ENCODE measurements at places on chromosomes 13 and 19.

DNA sequence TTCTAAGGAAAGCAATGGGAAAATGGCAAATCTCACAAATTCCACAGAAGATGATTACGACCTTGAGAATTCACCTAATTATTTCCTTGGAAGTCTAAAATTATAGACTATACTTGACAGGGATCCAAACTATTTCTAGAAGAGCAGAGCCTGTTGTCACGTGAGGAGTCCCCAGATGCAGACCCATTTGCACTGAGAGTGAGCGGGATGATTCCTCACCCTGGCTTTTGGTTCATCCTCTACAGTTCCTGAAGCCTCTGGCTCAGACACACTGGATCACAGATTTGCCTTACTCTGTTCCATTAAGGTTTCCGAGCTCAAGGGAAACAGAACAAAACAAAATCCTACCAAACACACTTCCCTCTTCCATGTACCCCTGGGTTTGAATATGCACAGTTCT, 23.0 kb upstream of the CYSLTR2 start:
- no peak for DNase-seq

DNA sequence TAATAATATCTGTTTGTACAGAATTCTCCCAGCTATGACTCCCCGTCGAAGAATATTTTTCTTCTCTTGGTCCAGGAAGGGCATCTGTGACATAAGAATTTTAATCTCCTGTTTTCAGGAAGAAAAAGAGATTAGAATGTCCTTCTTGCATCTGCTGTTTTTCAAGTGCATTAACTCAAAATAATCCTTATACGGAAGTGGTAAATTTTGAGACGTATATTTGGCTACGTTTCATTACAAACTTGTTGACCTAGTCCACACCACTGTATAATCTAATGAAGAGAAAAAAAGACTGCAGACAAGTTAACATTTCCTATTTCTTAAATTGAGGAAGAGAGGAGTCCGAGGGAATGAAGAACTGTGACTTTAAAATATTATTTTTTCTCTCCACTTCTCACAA, 959.9 kb downstream of the DIAPH3 start:
- DNase-seq: no peak

DNA sequence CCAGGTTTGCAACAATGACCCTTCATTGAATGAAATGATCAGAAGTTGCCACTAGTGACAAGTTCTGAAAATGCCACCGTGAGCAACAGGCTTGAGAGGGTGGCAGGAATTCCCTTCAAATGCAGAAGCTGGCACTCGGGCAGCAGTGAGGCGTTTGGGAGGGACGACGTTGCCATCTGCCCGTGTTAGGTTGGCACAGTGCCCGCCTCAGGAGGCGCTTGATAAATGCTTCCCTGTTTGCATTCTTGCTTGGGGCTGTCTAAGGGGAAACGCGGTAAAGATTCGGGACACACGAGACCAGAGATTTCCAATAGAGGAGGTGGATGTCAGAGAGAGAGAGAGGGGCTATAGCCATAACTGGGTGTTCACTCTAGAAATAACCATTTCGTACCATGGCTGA, 101.9 kb downstream of the TEX29 start:
- DNase-seq: no peak

GRCh38 chr13:91878491-91878890, 480.1 kb downstream of the GPC5 start:
- DNase-seq: no peak

- no peak for DNase-seq
These were observed 24.5 kb upstream of the CXCL17 start for GRCh38 chr19:42467183-42467760.

DNA sequence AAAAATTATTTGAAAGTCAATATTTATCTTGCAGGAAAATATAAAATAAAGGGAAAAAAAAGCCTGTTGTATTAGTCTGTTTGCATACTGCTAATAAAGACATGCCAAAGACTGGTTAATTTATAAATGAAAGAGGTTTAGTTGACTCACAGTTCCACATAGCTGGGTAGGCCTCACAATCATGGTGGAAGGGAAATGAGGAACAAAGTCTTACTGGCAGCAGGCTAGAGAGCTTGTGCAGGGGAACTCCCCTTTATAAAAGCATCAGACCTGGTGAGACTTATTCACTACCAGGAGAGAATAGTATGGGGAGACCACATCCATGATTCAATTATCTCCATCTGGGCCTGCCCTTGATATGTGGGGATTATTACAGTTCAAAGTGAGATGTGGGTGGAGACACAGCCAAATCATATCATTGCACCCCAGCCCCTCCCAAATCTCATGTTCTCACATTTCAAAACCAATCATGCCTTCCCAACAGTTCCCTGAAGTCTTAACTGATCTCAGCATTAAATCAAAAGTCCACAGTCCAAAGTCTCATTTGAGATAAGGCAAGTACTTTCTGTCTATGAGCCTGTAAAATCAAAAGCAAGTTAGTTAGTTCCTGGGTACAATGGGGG, 1416.5 kb upstream of the SPRY2 start:
- DNase-seq: no peak

- DNase-seq: peak; percentile 45
These were observed 57.3 kb downstream of the SMARCA4 start for GRCh38 chr19:11018179-11018578.

DNA sequence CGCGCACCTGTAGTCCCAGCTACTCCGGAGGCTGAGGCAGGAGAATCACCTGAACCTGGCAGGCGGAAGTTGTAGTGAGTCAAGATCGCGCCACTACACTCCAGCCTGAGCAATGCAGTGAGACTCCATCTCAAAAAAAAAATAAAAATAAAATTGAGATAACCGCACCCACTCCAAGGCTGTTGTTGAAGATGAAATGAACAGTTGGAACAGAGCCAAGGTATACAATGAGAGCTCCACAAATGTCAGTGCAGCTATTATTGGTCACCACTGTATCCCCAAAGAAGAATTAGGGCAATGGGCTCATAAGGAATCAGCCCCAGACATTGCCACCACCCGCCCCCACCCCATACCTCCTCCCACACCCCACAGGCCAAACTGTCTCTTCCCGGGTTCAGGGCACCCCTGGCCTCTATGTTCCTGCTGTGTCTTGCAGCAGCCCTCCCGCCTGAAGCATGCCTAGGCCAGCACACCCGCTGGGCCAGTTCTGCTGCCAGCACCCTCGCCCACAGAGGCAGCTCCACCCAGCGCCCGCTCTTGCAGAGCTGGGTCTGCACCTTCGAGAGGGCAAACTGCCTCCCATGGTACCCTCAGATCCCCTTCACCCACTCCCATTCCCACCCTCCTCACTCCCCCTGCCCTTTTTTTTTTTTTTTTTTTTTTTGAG, 3.5 kb upstream of the S1PR5 start:
- DNase-seq: no peak

- DNase-seq: no peak
These were observed 9.4 kb downstream of the LCP1 start for GRCh38 chr13:46172531-46172991.

- DNase-seq: no peak
These were observed 380.0 kb upstream of the SGCG start for GRCh38 chr13:22800526-22801401.

- DNase-seq: no peak
These were observed 752 bp upstream of the HAS1 start for GRCh38 chr19:51724543-51724942.

DNA sequence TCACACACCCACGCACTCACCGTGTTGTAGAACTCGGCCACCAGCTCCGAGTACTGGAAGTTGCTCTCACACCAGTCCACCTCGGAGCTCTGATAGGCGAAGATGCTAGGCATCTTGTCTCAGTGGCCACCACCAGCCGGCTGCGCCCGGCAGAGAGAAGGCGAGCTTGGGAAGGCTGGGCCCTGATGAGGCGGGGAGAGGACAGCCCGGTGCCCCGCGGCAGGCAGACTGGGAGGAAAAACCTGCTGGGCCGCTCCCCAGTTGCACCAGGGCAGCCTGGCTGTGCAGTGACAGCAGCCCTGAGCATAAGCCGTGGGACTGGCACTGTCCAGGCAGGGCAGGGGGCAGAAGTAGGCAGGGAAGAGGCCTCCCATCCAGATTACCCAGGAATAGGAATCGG, at the start of gene ACER1:
Gene ACER1, minus strand, starts transcription at position 174 of the 400 bp plus-strand sequence. Its CDS starts 61 bp downstream, at position 113.
- DNase-seq: peak; percentile 5

- no peak for DNase-seq
These were observed 3.1 kb downstream of the RPS16 start for GRCh38 chr19:39432677-39433025.

DNA sequence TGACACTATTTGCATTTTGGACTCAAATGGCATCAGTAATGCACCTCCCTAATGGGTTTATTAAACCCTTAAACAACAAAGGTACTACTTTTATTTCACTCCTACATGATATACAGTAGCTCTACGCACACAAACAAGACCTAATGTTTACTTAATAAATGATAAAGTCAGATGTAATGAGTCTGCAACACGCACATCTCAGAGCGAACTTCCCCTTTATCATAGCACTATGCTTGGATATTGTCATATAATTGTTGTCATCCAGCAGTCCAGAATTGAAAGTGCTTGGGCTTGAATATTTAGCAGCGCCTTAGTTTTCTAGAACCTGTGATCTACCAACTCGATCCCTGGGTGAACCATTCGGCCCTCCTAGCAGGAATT, 772 bp downstream of the PARP4 start:
- no peak for DNase-seq

DNA sequence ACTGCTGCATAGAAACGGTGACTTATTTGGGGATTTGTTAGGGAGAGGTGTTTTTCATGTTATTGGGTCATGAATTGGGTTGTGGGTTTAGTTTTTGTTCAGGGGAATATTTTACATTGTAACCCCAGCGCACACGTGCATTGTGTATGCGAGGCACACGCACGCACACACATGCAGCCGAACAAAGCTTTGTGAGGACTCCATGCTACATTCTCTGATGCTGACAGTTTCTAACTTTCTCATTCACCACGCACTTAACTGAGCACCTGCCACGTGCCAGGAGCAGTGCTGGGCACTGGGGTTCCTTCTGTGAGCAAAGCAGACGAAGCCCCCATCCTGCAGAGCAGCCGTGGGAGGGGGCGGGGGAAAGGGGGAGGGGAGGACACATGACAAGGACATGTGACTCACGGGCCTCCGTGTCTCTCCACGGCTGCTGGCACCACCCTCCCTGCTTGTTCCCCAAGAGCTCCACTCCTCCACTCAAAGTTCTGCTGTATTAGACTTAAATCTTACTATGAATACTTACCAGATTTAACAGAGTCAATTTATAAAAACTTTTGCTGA, 55.6 kb downstream of the SLC7A9 start:
- DNase-seq: no peak

DNA sequence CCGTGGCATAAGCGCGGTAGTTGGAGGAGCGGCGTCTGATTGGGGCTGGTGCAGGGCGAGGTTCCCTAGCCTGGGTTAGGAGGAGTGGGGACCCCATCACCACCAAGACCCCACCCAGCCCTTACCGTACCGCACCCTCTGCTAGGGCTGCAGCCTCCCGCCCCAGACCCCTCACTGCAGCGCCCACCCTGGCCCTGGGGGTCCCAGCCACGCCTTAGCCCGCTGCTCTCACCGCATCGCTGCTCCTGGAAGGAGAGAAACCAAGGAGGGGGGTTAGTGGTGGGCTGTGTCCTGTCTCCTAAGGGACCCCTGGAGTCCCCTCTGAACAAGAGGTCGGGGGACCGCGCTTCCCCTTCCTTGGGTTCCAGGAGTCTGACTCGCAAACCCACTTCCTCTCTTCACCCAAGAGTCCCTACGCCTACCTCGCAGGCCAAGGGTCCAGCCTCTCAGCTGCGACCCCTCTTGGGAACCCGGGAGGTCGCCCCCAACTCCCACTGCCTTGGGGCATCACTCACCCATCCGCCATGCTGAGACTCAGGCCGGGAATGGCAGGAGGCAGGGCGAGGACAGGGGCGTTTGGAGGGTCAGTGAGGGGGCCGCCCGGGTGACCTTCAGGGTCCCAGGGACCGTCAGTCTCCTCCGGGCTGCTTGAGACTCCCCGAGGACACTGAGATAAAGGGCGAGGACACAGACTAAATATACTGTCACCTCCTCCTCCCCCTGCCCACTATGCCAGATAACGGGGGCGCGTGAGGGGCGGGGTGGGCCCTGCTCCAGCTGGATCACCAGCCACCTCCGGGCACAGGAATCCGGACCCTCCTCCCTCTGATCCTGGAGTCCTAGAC, at the start of gene TNNI3:
Gene TNNI3, minus strand, starts transcription at position 669 of the 845 bp plus-strand sequence. Its CDS starts 143 bp downstream, at position 526.
- no peak for DNase-seq

GRCh38 chr13:36753176-36753575, 65.8 kb upstream of the RFXAP start:
- no peak for DNase-seq

GRCh38 chr13:102856557-102856956, 10.7 kb downstream of the ERCC5 start:
- DNase-seq: no peak

GRCh38 chr19:56083668-56084067, 37.4 kb downstream of the ZNF787 start:
- no peak for DNase-seq

DNA sequence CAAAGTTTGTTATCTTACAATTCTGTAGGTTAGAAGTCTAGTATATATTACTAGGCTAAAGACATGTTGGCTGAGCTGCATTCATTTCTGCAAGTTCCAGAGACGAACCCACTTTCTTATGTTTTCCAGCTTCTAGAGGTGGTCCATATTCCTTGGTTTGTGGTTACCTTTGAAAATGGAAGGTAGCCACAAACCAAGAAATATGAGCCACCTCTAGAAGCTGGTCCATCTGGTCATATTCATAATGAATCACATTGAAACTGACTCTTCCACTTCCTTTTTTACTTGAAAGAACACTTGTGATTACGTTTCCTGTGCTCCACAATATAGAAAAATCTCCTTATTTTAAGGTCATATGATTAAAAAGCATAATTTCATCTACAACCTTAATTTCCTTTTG, 943.0 kb upstream of the PCDH9 start:
- DNase-seq: no peak

DNA sequence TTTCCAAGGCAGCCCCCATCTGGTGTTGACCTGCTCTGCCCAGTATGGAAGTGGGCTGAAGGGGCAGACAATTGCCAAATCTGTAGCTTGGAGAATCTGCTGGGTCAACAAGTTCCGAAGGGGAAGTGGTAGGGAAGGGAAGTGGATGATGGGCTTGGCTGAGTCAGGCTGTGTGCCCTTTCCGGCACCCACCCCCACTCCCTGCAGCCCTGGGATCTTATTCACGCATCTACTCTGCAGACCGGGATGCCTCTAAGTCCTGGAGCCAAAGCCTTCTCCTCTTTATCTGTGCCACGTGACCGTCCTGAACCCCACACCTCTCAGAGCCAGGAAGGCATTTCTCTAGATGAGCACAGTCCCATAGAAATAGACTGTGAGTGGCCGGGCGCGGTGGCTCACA, 7.5 kb upstream of the C5AR2 start:
- no peak for DNase-seq

GRCh38 chr13:26200811-26201210, 21.3 kb downstream of the RNF6 start:
- no peak for DNase-seq

- DNase-seq: no peak
These were observed 86.5 kb downstream of the KCTD12 start for GRCh38 chr13:76799696-76800095.

- no peak for DNase-seq
These were observed 265.6 kb downstream of the TDRD3 start for GRCh38 chr13:60662595-60662994.

GRCh38 chr19:918481-919198, 1.5 kb downstream of the KISS1R start:
- no peak for DNase-seq

GRCh38 chr13:103799028-103799427, 732.8 kb upstream of the SLC10A2 start:
- DNase-seq: no peak
